Stimulated activated CD4-positive, alpha-beta T cell treated with anti-CD3 and anti-CD28 coated beads, Interleukin-12 subunit alpha, Interleukin-12 subunit beta, amount 100 ng/mL, for 4 hours (primary cell): ENCODE measurements at places on chromosomes 4 and X.

- no peak for DNase-seq
Measured at GRCh38 chrX:32084757-32085156, 1012.9 kb upstream of the FTHL17 start.

GRCh38 chr4:174225349-174226049 lies 58.0 kb downstream of the FBXO8 start:
- no peak for DNase-seq

- no peak for DNase-seq
Measured at GRCh38 chrX:109384699-109385098, 97.2 kb downstream of the GUCY2F start.

DNA sequence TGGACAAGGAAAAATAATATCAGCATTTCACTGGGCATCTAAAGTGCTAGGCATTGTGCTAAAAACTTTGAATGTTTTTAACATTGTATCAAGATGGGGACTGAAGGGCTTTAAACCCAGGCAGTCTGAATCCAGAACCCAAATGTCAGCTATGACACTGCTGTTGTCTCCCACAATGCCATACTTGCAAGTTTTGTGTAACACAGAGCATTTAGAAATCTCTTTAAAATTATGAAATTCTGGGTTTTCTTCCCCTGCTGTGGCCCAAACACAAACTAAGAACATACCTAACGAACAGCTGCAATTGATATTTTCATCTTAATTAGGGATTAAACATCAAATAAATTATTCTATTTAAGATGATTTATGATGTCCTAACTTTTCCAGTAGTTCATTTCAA lies 66.8 kb upstream of the LSM6 start:
- no peak for DNase-seq

DNA sequence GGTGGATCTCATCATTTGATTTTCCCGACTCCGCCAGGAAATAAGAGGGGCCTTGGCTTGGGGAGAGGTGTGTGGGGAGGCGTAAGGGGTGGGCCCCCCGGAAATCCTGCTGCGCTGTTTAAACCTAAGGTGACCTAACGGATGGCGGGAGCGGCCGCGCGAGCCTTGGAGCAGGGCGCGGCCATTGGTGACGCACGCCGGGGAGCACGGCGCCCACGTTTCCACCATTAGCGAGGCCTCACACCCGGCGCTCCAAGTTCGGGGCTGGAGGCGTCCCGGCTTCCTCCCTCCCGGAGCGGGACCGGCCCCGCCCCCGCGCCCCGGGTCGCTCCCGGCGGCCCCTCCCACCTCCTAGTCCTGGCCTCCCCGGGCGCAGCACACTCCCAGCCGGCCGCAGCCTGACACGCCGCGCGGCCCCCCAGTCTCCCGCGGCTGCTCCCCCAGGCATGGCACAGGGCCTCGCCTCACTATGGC lies at the start of gene SMS:
SMS (plus strand) TSS at position 354 of the 474 bp plus-strand sequence; CDS start at position 470, 116 bp downstream.
- DNase-seq, result peak; percentile 59

DNA sequence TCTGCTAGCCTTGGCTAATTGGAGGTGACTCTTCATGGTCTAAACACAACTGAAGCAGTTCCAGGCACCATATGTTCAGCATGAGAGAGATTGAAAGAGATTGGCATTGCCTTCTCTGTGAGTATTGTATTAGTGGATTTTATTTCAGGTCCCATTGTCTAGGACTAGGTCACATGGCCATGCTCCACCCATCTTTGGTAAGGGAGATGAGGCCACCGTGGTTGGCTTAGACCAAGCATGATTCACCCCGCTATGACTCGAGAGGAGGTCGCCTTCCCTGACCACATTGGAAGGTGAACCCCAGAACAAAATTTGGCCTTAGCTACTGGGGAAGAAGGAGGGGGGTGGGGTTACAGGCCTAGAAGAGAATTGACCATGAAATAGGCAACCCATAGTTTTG lies 109.9 kb upstream of the BCOR start:
- DNase-seq, result no peak
